ENCODE measurements at places on chromosomes 12 and 14. TPM values are rescaled to one million over a fixed set of nuclear protein-coding genes. Genes with fewer than 3 reads are reported as not detected.

JDP2 gene
- 67.8 TPM for total RNA-seq

DNA sequence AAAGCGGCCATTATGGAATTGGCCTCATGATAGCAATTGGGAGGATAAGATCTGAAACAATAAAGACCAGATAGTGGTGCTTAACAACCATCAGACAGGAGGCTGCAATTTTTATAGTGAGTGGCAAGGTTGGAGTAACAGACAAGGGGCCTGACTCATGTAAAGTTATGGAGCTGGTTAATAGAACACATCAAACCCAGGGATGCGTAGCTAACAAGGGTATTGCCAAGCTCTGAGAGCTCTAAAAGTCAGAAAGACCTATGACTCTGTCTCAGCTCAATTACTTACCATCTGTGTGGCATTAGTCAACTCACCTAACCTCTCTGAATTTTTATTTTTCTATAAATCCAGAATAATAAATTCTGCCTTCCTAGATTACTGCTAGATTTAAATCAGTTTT is 1731.5 kb upstream of the FLRT2 start:
- no peak overlapping the region for H3K4me3 ChIP-seq
- H3K27ac ChIP-seq = no peak overlapping the region
- no peak for DNase-seq
- H3K4me1 ChIP-seq = no peaks in the 10 kb centered on the region
- no peaks in the 10 kb centered on the region for H3K36me3 ChIP-seq

DNA sequence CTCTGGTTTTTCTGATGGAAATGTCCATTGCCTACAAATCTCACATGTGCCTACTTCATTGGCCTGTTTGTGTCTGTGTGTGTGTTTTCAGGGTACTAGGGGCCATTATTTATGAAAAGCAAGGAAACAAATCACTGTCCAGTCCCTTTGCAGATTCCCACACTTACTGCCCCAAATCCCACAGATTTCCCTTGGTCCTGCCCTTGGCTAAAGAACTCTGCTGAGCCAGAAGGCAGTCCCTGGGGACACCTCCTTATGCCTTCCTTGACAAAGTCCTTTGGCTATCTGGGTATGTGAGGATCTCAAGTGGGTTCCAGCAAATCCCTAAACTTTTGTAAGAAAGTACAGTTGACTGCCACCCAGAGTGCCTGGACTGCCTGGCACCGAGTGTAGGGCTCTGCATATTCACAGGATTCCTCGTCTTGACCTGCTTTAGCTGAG is 388.1 kb downstream of the BCAT1 start:
- no peak for DNase-seq
- H3K4me1 ChIP-seq = peaks cover 29% of the 10 kb centered on the region
- H3K36me3 ChIP-seq = no peaks in the 10 kb centered on the region

GRCh38 chr14:101823511-101824120 is 62.1 kb downstream of the PPP2R5C start:
- peaks cover 57% of the 10 kb centered on the region for H3K4me1 ChIP-seq
- peaks cover 3% of the 10 kb centered on the region for H3K27me3 ChIP-seq
- H3K27ac ChIP-seq = peak overlapping the region; percentile 89
- H3K36me3 ChIP-seq = peaks cover 33% of the 10 kb centered on the region
- H3K4me3 ChIP-seq = peak overlapping the region; percentile 64
- no peak for DNase-seq

GRCh38 chr14:60495946-60496345 is 10.1 kb upstream of the C14orf39 start:
- H3K4me1 ChIP-seq = no peaks in the 10 kb centered on the region
- no peaks in the 10 kb centered on the region for H3K27me3 ChIP-seq
- no peak overlapping the region for H3K4me3 ChIP-seq
- DNase-seq = no peak
- H3K27ac ChIP-seq = no peak overlapping the region
- H3K36me3 ChIP-seq = no peaks in the 10 kb centered on the region

DNA sequence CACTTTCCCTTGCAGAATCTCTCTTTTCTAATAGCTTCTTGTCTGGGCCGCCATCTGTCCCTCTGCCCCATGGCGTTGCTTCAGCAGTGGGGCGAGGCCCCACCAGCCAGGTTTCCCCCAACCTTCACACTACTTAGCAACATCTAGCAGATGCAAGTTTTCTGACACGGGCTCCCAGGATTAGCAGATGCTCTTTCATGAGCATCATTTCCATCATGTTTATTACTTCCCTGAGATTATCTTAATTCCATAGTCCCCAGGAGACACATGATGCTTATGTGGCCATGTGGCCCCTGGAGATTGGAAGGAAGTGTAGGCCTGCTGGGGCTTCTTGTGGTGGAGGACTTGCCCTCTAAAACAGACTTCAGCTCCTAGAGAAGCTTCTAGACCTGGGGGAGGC is 102.0 kb upstream of the MYL2 start:
- no peak overlapping the region for H3K27ac ChIP-seq
- no peaks in the 10 kb centered on the region for H3K4me1 ChIP-seq
- DNase-seq = no peak
- H3K27me3 ChIP-seq = peaks cover 32% of the 10 kb centered on the region
- H3K4me3 ChIP-seq = no peak overlapping the region

Data from HFFc6 (cell line).